Memory B cell (primary cell): ENCODE measurements at places on chromosomes 13 and 19.

- no peak overlapping the region for H3K4me3 ChIP-seq
- no peaks in the 10 kb centered on the region for H3K4me1 ChIP-seq
- no peak overlapping the region for H3K27ac ChIP-seq
- no peak for DNase-seq
These were observed 137.6 kb upstream of the SLC10A2 start for GRCh38 chr13:103203735-103204330.

DNA sequence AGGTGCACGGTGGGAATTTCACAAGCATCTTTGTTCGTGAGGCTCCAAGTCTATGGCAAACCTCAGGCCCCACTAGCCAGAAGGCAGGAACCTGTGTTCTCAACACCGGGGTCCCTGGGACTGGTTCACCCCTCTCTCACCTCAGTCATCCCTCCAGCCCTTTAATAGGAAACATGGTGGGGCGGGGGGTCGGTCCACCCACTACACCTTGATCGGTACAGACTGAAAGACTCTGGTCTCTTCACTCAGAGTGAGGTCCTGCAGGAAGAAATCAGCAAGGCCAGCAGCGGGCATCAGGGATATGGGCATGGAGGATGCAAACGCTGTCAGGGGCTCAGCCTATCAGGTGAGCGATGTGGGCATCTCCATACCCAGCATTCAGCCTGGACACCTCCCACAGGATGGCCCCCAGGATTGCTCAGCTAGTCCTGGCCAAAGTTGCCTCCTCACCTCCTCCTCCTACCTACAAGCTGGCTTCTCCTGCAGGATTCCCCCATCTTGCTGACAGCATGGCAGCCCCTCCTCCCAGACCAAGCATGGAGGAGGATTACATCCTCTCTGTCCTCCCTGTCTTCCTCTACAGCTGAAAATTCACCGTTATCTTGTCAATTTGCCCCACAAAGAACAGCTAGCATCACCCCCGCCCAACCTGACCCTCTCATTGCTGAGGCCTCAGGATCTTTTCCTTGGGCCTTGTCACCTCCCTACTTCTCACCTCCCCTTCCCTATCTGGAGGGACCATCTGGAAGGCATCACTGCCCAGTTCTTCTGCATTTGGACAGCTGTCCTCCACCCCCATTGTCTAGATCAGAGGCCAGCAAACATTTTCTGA is 37.3 kb upstream of the CD33 start:
- no peaks in the 10 kb centered on the region for H3K4me1 ChIP-seq
- no peak overlapping the region for H3K27ac ChIP-seq
- no peaks in the 10 kb centered on the region for H3K36me3 ChIP-seq
- DNase-seq: no peak
- peaks cover 21% of the 10 kb centered on the region for H3K27me3 ChIP-seq
- no peak overlapping the region for H3K4me3 ChIP-seq

DNA sequence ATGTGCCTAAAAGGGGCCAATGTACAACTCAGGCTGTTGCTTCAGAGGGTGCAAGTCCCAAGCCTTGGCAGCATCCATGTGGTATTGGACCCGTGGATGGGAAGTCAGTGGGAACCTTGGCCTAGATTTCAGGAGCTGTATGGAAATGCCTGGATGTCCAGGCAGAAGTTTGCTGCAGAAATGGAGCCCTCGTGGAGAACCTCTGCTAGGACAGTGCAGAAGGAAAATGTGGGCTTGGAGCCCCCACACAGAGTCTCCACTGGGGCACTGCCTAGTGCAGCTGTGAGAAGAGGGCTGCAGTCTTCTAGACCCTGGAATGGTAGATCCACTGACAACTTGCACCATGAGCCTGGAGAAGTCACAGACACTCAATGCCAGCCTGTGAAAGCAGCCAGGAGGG is 28.5 kb downstream of the GPC5 start:
- H3K27ac ChIP-seq: no peak overlapping the region
- H3K4me3 ChIP-seq: no peak overlapping the region
- no peaks in the 10 kb centered on the region for H3K27me3 ChIP-seq
- DNase-seq: no peak
- peaks cover 7% of the 10 kb centered on the region for H3K36me3 ChIP-seq
- H3K4me1 ChIP-seq: no peaks in the 10 kb centered on the region

GRCh38 chr19:35908973-35909683 is 1.0 kb upstream of the TYROBP start:
- H3K4me3 ChIP-seq: peak overlapping the region; percentile 55
- peaks cover 32% of the 10 kb centered on the region for H3K4me1 ChIP-seq
- H3K36me3 ChIP-seq: no peaks in the 10 kb centered on the region
- peak; percentile 85 for DNase-seq

- H3K4me1 ChIP-seq: no peaks in the 10 kb centered on the region
- no peaks in the 10 kb centered on the region for H3K36me3 ChIP-seq
- DNase-seq: no peak
- H3K27ac ChIP-seq: no peak overlapping the region
These were observed 506.7 kb upstream of the PCDH9 start for GRCh38 chr13:67736646-67737420.

DNA sequence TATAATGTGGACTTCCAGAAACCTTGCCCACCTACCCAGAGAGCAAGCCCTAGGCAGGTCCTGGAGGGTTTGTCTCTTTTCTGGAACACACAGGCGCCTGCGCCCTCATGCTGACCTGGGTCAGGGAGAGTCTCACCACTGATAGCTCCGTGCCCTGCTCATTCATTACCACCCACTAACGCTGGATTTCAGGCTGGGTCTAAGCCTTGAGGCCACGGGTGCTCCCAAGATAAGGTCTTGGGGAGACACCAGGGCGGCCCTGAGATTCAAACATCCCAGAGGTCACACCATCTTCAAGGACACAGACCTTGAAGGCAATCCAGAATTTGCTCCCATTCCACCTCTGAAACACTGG is 5.1 kb downstream of the S1PR2 start:
- peaks cover 3% of the 10 kb centered on the region for H3K36me3 ChIP-seq
- H3K4me1 ChIP-seq: peaks cover 7% of the 10 kb centered on the region
- H3K4me3 ChIP-seq: no peak overlapping the region
- DNase-seq: no peak
- no peak overlapping the region for H3K27ac ChIP-seq
- H3K27me3 ChIP-seq: no peaks in the 10 kb centered on the region

- H3K4me3 ChIP-seq: peak overlapping the region; percentile 46
- H3K27ac ChIP-seq: peak overlapping the region; percentile 40
- H3K36me3 ChIP-seq: peaks cover 10% of the 10 kb centered on the region
These were observed 37.5 kb downstream of the RFC3 start for GRCh38 chr13:33855371-33855895.

DNA sequence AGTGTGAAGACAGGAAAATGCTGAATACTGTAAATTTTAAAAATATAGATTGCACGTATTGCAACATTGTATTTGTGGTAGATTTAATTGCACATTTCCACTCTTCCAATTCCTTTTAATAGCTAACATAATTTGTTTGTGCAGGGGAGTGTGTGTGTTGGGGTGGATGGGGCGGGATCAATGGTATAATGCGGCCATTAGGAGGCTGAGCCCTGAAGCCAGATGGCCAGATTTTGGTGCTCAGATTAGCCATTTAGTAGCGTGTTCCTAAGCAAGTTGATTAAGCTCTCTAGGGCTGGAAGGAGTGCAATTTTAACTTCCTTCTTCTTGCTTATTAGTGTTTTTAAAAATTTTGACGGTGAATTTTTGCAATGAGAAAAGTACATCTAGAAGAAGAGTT is 5.8 kb downstream of the OXGR1 start:
- H3K27me3 ChIP-seq: peaks cover 2% of the 10 kb centered on the region
- no peaks in the 10 kb centered on the region for H3K36me3 ChIP-seq
- no peak for DNase-seq
- H3K4me1 ChIP-seq: no peaks in the 10 kb centered on the region

GRCh38 chr19:33441277-33441699 is 67.8 kb downstream of the CEBPG start:
- DNase-seq: no peak
- H3K36me3 ChIP-seq: peaks cover 6% of the 10 kb centered on the region
- H3K27me3 ChIP-seq: no peaks in the 10 kb centered on the region
- no peak overlapping the region for H3K27ac ChIP-seq
- H3K4me3 ChIP-seq: no peak overlapping the region
- H3K4me1 ChIP-seq: no peaks in the 10 kb centered on the region

DNA sequence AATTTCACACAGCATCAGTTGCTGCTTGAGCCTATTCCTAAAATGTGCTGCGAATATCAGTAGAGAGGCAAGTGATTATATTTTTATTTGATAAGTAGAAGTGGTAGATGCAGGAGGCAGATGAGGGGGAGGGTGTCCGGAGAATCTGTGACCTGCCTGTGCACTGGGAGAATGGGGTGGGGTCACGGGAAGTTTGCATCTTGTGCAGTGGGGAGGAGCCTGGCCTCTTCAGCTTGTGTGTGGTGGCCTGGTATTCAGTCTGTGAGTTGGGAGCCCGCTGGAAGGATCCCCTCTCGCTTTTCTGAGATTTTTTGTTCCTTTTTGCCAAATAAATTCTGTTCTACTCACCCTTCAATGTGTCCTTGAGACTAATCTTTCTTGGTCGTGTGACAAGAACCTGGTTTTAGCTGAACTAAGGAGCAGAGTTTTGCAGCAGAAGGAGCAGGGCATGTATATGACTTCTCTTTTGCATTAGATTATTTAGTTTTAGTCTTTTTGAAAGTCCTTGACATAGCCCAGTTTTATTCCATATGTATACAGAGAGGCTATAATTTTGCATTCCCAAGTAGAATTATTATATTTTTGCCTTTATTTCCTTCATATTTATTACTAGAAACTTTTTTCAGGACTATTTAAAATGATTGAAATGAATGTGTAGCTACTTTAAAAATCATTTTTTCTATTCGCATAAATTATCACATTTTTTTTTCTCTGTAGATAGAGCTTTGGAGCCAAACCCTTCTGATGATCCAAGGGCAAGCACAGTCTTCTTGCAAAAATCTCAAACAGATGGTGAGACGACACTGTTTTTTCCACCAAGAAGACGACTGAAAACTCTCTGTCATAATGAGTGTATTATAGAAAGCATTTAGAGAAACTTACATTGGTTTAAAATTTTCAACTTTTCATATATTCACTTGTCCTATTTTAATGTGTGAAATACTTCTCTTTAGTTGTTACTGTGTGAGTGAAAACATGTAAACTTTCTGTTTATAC is 1257.2 kb downstream of the UQCRFS1 start:
- no peak for DNase-seq
- no peaks in the 10 kb centered on the region for H3K27me3 ChIP-seq
- H3K4me1 ChIP-seq: no peaks in the 10 kb centered on the region
- no peak overlapping the region for H3K27ac ChIP-seq
- no peak overlapping the region for H3K4me3 ChIP-seq

GRCh38 chr19:29485293-29485692 is 40.5 kb upstream of the VSTM2B start:
- H3K27ac ChIP-seq: no peak overlapping the region
- DNase-seq: peak; percentile 1
- H3K27me3 ChIP-seq: peaks cover 5% of the 10 kb centered on the region
- H3K36me3 ChIP-seq: peaks cover 5% of the 10 kb centered on the region
- no peak overlapping the region for H3K4me3 ChIP-seq
- H3K4me1 ChIP-seq: no peaks in the 10 kb centered on the region

- H3K27ac ChIP-seq: no peak overlapping the region
- H3K4me1 ChIP-seq: no peaks in the 10 kb centered on the region
- H3K27me3 ChIP-seq: no peaks in the 10 kb centered on the region
- H3K4me3 ChIP-seq: no peak overlapping the region
These were observed 65.7 kb downstream of the DACH1 start for GRCh38 chr13:71801165-71801760.

- H3K4me3 ChIP-seq: peak overlapping the region; percentile 57
- peak overlapping the region; percentile 92 for H3K27ac ChIP-seq
- H3K27me3 ChIP-seq: no peaks in the 10 kb centered on the region
- peaks cover 15% of the 10 kb centered on the region for H3K36me3 ChIP-seq
These were observed 18.8 kb downstream of the ZC3H4 start for GRCh38 chr19:47094557-47095475.

DNA sequence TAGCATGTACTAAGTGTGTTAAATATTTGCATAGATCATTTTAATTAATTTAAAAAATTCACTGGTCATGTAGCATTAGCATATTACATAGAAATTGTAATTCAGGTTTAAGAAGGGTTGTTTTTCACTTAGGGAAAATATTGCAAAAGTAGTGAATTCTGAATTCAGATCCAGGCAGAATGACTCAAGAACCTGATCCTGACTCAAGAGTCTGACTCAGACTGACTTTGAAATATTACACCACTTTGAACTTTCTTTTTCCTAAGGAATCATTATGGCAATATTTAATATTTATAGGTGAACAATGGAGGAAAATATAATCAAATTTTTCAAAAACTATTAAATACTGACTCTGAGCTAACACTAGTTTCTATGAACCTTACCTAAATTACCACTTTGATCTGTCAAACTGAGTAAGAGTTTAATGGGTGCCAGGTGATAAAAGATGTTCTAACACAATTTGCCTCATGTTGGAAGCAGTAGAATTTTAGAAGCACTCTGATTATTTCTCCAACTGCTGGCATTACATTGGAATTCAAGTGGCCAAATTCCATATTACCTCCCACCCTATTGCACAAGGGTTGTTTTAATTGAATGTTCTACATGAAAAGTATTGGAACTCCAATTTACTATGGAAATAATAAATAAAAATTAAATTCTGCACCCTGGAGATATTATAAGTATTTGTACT is 261.6 kb downstream of the SLITRK1 start:
- no peaks in the 10 kb centered on the region for H3K27me3 ChIP-seq
- H3K36me3 ChIP-seq: no peaks in the 10 kb centered on the region
- H3K4me3 ChIP-seq: no peak overlapping the region

DNA sequence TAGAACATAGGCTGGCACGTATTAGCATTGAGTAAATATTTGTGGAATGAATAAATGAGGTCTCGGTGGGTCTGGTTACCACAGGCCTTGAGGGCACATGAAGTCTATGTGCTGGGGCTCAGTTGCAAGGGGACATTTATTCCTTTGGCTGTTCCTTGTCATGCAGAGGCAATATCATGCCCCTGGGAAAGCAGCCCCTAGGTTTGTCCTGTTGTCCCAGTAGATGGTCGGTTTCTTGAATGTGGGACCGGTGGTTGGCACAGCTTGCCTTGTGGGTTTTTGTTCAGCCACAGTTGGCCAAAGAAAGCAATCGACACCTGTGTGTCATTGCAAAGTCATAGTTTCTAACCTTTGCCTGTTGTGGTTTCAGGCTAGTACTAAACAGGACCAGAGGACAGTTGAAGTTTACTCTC is 24.7 kb upstream of the GPR183 start:
- peaks cover 22% of the 10 kb centered on the region for H3K36me3 ChIP-seq
- no peak overlapping the region for H3K27ac ChIP-seq
- no peak overlapping the region for H3K4me3 ChIP-seq
- peaks cover 26% of the 10 kb centered on the region for H3K4me1 ChIP-seq
- DNase-seq: no peak

DNA sequence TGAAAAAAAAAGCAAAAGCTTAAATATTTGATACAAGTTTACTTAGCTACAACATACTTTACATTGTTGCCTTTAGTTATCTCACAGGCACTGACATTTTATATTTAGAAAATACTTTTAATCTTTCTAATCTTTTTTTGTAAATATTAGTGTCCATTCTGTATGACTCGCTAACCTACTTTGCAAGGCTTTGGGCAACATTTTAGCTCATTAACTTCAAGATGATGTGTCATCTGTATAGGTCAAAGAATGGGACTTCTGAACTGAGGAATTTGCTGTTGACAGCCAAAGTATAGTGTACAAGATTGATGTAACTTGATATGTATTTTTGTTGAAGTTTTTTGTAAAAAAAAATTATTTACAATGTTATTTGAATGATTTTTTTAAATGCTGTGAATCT is 2.7 kb upstream of the C1QTNF9 start:
- no peak for DNase-seq
- H3K36me3 ChIP-seq: peaks cover 6% of the 10 kb centered on the region
- H3K4me1 ChIP-seq: no peaks in the 10 kb centered on the region
- H3K4me3 ChIP-seq: no peak overlapping the region
- no peak overlapping the region for H3K27ac ChIP-seq
